Stimulated activated CD8-positive, alpha-beta memory T cell treated with anti-CD3 and anti-CD28 coated beads, Interleukin-4, amount 100 ng/mL, for 4 hours (primary cell): ENCODE measurements at places on chromosomes 11 and 22.

GRCh38 chr22:45485261-45485660, 17.4 kb upstream of the FBLN1 start:
- DNase-seq = no peak

- no peak for DNase-seq
Measured at GRCh38 chr11:86559311-86559945, 113.0 kb downstream of the ME3 start.

DNA sequence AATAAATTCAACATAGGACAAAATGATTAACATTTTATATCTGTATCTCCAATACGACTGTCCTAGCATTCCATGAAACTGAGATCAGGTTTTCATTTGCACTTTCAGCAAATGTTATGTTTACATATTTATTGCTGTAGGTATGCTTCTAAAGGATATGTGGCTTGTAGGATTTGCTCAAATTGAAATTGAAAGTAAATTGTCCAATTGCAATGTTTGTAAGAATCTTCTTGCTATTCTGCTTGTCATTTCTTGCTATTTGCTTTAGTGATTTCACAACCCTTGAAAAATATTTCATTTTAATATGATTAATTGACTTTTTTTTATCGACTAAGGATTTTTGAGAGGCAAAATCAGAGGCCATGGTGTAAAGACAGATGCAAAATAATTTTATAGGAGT, 904.2 kb upstream of the RAG2 start:
- no peak for DNase-seq

DNA sequence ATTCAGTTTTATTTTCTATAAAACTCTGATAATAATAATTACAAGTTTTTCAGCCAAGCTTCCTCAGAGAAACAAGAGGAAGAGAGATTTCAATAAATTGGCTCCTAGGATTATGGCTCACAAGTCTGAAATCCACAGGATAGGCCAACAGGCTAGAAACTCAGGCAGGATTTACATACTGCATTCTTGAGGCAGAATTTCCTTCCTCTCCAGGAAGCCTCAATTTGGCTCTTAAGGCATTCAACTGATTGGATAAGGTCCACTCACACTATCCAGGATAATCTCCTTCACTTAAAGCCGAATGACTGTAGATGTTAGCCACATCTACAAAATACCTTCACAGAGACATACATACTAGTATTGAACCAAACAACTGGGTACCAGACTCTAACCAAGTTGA, 120.3 kb upstream of the FAT3 start:
- DNase-seq = no peak

DNA sequence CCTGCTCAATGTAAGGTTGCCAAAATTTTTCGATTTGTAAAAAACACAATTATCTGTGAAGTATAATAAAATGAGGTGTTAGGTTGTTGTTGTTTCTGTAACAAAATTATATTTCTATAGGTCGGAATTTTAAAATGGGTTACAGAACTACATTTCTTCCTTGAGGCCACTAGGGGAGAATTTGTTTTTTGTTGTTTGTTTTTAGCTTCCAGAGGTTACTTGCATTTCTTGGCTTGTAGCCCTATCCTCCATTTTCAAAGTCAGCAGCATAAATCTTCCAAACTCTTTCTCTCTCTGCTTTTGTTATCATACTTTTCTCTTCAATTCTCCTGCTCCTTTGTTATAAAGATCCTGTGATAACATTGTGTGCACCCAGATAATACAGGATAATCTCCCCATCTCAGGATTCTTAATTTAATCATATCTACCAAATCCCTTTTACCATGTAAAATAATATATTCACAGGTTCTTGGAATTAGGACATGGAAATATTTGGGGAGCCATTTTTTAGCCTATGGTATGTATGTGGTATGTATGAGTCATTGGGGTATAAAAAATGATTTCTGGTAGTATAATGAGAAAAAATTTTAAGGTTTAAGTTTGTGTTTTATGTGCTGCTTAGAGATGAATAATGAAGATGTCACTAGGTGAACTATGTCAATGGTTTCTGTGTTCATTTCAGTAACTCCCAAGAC, 9.4 kb upstream of the PATL1 start:
- DNase-seq = no peak

GRCh38 chr11:71269603-71270511, 17.5 kb upstream of the SHANK2 start:
- DNase-seq = no peak

GRCh38 chr11:4607096-4607495, 935 bp downstream of the TRIM68 start:
- no peak for DNase-seq

GRCh38 chr11:98536023-98536422, 484.7 kb upstream of the CNTN5 start:
- DNase-seq = no peak

- no peak for DNase-seq
Measured at GRCh38 chr11:93059117-93059957, 89.9 kb downstream of the MTNR1B start.

DNA sequence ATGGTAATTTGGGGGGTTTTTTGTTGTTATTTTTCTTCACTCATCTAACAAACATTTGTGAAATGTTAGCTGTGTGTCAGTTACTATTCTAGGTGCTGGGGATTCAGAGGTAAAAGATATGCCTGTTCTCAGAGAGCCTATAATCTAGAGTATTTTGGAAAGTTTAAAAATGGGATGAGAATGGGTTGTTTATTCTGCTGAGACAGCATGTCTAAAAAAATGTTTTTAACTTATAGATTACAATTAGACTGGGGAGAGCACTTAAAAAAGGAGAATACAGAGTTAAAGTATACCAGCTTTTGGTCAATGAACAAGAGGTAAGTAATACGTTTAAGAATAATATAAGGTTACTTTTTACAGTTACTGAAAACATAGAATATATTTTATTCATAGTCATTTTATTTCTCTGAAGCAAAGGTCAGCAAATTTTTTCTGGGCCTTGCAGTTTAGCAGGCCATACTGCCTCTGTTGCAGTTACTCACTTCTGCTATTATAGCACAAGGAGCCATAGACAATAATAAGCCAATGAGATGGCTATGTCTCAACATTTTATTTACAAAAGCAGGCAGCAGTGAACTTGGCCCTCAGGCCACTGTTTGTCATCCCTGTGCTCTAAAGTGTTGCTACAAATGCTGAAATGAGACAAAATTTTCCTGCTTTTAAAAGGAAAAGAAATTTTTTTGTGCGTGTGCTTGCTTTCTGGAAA, 60.0 kb downstream of the DKK3 start:
- DNase-seq = no peak

- no peak for DNase-seq
Measured at GRCh38 chr11:15905366-15906104, 450.8 kb downstream of the SOX6 start.

DNA sequence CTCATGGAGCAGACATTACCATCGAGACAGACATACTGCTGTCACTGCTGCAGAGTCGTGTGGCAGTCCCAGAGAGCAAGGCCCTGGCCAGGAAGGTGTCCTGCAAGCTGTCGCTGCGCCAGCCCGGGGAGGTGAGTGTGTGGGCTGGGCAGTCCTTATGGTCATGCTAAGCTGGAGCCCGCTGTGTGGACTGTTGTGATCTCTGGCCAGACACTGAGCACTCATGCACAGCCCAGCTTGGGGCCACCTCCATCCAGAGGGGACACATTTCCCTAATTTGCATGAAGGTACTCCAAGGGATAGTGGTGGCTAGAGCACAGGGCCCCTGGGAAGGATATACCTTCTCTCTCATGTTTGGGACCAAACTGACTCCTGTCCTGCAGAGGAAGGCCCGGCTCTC, 9.6 kb downstream of the ANKK1 start:
- DNase-seq = no peak

DNA sequence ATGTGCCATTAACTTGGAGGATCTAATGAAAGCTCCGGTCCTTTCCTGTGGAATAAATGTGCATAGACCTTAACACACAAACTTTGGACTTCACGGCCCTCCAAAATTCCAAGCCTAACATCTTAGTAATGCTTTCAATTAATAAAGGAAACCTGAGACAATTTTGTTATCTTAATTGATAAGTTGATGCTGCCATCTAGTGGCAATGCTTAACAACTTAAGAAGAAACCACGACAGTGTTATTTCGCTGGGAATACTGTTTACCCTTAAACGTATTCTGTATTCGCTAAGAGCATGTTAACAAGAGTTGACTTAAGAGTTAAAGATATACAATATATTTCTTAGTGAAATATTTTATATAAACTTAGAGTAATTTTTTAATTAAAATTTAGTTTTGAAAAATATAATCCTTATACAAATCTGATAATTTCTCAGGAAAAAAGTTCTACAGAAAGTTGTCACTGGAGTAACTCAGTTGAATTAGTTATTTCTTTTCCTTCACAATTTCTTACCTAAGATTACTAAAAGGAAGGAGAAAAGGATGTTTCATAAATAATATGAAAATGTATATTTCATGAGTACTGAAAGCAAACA, 35.0 kb upstream of the OR9G4 start:
- DNase-seq = no peak

DNA sequence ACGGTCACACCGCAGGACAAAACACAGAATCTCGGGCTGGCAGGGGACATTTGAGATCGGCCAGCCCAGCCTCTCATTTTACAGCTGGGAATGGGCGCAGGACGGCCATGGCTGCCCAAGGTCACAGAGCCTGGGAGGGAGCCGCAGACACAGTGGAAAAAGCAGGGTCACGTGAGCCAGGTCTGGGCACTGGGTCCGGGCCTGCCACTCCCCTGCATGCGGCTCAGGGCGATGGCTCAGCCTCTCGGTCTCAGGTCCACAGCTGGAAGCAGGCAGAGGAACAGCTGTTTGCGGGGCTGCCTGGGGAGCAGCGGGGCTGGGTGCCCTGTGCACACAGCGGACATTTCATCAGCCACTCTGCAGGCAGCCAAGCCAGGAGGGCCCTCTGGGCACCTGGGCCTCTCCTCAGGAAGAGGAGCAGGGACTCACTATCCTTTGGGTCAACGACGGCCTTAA, 10.4 kb upstream of the PPARA start:
- DNase-seq = no peak

DNA sequence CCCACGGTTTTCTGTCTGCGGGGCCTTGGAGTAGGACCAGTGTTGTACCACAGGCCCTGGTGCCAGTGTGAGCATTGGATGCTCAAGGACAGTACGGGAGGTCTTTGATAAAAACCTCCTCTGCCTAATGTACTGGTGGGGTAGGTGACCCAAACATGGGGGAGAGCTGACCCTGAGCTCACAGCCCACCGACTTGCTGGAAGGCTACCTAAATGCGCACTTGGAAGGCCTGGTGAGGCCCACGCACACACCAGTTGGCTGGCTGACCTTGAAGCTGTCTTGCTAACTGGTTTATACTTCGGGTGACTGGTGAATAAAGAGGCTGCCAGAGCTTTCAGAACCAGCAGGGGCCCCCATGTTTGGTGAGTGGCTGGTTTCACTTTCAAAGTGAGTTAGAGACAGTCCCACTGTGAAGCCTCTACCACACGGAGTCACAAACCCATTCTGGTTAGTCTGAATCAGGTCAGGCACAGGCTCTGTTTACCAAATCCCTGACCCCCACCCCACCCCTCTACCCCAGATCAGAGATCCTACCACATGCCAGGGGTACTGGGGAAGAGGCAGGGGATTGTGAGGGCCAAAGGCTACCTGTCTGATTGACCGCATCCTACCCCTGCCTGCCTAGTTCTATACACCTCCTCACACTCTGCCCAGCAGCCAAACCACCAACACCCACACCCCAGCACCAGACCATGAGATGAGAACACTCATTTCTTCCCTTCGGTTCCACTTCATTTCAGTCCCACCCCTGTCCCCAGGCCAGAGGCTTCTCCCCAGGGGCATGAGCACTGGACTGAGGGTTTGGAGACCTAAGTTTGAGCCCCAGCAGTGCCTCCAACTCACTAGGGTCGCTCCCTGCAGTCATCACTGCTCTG, 12.7 kb upstream of the IL2RB start:
- DNase-seq = peak; percentile 38

GRCh38 chr11:121829159-121829643, 286.8 kb downstream of the BLID start:
- DNase-seq = no peak

DNA sequence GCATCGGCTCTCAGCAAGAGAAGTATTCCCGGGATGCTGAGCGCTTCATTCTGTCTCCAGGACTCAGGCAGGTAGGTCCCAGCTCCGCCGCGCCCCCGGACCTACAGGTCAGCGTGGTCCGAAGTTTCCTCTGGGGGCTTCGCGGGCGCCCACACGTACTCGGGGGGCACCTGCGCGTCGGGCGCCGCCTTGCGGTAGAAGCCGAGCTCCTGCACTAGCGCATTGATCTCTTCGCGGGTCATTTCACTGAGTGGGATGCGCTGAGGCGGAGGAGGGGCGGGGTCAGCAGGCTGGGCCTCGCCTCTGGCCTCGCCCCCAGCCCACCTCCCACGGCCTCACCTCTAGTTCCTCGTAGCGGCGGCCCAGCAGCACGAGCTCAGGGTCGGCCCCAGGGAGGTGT, 2.5 kb downstream of the SELENOM start:
- no peak for DNase-seq

GRCh38 chr11:31499576-31500178, 9.7 kb downstream of the IMMP1L start:
- no peak for DNase-seq

- DNase-seq = no peak
Measured at GRCh38 chr11:64409707-64410403, 50.9 kb downstream of the RPS6KA4 start.

- DNase-seq = no peak
Measured at GRCh38 chr22:39122772-39123470, 25.9 kb downstream of the APOBEC3H start.
